Cerebellum (tissue), 4 donors: ENCODE measurements at places on chromosomes 11 and 22. TPM values are rescaled to one million over a fixed set of nuclear protein-coding genes. Genes with fewer than 3 reads are reported as not detected.

Gene IFTAP
- total RNA-seq: 51.4 TPM

Gene APOBEC3G
- 2.2 TPM for total RNA-seq

Gene LAMTOR1
- 36.8 TPM for total RNA-seq

Gene SCGB1A1
- total RNA-seq: not detected

Gene TBX10
- not detected for total RNA-seq

Gene ZMAT5
- total RNA-seq: 9.3 TPM

Gene ARL14EP
- total RNA-seq: 48.4 TPM

Gene RPUSD4
- 33.7 TPM for total RNA-seq
